ENCODE measurements at places on chromosomes 7 and 10. TPM values are rescaled to one million over a fixed set of nuclear protein-coding genes. Genes with fewer than 3 reads are reported as not detected.

DNA sequence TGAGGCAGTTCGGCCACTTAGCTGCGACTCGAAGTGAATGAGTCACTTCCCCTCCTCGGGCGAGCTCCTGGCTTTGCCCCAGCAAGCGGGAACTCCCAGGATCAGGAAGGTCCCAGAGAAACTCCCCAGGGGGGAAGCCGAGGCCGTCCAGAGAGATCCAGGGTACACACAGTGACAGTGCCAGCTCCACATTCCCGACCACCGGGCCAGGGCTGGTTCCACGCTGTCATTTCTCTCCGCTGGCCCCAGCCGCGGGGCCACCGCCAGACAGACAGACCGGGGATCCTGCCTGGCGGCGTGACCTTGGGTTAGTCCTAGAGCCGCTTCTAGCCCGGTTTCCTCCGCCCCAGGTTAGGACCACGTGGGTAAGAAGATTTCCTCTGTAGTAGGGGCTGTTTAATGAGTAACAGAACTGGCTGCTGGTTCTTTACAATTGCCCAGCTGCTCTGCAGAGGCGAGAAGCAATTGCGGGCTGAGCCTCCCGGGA is 463 bp upstream of the UPP1 start:
- DNase-seq: peak; percentile 95

GRCh38 chr10:18436902-18437301 is 214.5 kb downstream of the NSUN6 start:
- DNase-seq: no peak

DNA sequence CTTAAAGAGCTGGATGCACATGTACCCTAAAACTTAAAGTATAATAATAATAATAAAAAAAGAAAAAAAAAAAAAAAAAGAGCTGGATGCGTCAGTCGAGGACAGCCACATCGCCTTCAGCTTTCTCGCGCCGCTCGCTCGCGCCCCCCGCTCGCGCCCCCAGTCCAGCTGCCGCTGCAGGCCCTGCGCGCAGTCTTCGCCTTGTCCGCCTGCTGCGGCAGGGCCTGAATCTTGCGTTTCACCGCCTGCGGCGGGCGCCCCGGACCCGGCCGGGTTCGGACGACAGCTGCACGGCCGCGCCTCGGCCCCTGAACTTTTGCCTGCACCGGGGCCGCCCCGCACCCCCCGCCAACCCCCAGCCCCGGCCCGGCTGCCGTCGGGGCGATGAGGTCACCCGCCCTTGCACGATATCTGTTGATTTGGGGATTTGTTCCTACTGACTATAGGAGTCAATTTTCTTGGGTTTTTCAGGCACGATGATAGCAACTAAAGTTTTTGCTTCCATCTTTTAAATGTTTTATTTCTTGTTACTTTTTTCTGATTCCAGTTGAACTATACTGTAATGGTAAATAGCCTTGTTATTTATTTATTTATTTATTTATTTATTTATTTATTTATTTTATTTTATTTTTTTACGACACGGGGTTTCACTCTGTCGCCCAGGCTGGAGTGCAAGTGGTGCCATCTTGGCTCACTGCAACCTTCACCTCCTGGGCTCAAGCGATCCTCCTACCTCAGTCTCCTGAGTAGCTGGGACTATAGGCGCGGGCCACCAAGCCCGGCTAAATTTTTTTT is 33.5 kb upstream of the CPN1 start:
- DNase-seq: no peak

DNA sequence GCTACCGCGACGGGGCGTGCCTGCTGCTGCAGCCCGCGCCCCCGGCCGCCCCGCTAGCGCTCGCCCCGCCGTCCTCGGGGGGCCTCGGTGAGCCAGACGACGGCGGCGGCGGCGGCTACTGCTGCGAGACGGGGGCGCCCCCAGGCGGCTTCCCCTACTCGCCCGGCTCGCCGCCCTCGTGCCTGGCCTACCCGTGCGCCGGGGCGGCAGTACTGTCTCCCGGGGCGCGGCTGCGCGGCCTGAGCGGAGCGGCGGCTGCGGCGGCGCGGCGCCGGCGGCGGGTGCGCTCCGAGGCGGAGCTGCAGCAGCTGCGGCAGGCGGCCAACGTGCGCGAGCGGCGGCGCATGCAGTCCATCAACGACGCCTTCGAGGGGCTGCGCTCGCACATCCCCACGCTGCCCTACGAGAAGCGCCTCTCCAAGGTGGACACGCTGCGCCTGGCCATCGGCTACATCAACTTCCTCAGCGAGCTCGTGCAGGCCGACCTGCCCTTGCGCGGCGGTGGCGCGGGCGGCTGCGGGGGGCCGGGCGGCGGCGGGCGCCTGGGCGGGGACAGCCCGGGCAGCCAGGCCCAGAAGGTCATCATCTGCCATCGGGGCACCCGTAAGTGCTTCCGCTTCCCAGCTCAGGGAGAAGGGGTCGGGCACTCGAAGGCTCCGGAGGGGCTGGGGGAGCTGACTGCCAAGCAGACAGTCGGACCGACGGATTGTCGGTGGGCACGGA is 761 bp downstream of the PTF1A start:
- no peak for DNase-seq

DNA sequence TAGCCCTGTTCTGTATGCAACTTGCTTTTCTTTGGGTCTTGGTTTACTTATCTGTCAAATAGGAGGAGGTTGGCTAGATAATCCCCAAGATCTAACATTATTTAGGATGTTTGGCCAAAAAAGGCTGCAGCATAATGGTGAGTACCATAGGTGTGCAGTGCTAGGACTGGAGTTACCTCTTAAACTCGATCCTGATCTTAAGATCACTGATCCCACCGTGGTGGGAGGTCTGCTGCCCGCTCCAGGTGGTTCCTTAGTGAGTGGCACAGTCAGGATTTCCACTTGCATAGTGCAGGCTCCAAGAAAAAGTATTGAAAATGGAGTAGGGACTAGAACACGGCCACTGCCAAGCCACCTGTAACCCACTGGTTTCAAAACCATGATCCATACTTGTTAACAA is 66.9 kb downstream of the KLHDC10 start:
- DNase-seq: no peak

Gene ZNF248
- total RNA-seq: 8.4 TPM

DNA sequence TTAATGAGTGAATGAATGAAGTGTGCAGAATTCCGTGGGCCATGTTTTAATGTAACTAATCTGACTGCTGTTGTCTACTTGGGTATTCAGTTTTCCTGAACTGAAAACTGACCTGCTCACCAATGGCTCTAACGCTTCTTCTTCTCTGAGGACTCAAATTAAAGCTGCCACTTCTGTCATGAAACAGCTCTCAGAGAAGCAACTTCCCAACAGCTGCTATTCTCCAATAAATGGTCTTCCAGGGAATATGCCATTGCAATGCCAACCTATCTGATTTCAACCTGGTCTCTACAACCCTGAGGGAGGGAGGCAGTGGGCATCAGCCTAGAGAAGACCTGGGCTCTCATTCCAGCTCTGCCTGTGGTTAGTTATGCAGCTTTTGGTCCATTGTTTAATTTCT is 69.4 kb downstream of the FRMD4A start:
- no peak for DNase-seq

Gene LRMDA
- 10.6 TPM for total RNA-seq

Gene HMX2
- 0.20 TPM for total RNA-seq

Gene ZNF467
- total RNA-seq: 6.0 TPM

GRCh38 chr7:1802899-1803298 is 132.8 kb downstream of the ELFN1 start:
- no peak for DNase-seq

Gene RNLS
- total RNA-seq: 18.6 TPM

- DNase-seq: no peak
These were observed 341.2 kb upstream of the VWC2 start for GRCh38 chr7:49432254-49432653.

DNA sequence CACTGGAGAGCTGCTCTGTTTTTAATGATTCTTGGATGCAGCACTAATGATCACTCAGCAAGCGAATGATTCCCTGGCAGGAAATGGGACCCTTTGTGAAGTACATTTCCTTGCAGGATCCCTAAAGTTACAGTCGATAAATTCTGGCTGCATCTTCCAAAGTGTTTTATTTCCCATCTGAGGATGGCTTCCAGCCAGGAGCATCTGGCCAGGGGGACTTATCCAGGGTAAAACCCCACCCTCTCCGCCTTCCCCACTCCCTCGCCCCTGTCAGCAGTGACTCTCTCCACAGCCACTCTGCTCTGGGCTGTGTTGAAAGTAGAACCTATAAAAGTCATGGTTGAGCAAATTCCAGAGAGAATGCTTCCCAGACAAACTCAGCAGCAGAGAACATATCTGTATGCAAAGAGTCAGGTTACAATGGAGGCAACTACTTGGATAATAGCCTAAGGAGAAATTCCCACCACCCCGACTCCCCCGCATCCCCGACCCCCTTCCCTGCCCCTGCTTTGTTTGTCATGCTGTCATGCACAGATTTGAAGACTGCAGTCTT is 111.0 kb upstream of the ANLN start:
- peak; percentile 73 for DNase-seq
